ENCODE measurements at places on chromosomes 7 and 10.

DNA sequence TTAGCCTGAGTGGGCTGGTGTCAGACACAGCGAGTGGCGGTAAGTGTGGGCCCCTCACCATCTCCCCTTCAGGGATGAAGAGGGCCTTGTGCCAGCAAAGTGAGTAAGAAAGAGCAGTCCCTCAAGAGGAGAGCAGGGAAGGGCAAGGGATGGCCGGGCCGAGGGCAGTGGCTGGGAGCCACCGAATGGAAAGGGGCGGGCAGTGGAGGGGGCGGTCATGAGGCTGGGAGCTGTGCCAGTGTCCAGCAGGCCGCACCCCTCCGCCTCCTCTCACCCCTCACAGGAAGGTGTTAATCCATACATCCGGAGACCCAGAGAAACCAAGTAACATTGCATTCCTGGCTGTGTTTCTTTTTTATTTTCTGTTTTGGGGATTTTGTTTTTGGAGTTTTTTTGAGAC, 28.6 kb upstream of the RASGEF1A start:
- no peak for DNase-seq

DNA sequence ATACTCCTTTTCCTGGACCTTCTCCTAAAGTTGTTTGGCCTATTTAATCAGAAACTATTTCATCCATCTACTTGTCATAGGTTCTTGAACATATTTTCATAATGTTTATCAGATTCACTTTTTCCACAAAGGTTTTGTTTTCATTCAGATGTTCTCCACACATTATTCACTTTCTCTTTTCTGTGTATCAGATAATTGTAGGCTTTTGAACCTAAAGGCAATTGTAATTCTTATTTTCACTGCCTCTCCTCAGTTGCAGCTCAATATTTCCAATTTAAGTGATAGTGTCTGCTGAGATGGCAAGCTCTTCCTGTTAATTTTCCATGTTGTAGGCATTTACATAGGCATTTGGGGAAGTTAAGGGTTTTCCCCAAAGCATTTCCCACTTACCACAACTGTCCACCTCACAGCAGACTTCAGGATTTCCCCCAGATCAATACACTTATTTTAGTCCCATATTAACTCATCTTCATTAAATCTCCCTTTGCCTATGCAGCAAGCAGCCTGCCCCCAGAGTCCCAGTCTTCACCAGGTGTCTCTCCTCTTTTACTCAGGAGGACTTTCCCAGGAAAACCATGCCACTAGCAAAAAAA, 12.3 kb upstream of the IKZF1 start:
- DNase-seq = no peak

GRCh38 chr7:156920076-156920475, 27.1 kb upstream of the LMBR1 start:
- DNase-seq = no peak

- no peak for DNase-seq
Measured at GRCh38 chr10:69685426-69685801, 55.4 kb downstream of the FAM241B start.

DNA sequence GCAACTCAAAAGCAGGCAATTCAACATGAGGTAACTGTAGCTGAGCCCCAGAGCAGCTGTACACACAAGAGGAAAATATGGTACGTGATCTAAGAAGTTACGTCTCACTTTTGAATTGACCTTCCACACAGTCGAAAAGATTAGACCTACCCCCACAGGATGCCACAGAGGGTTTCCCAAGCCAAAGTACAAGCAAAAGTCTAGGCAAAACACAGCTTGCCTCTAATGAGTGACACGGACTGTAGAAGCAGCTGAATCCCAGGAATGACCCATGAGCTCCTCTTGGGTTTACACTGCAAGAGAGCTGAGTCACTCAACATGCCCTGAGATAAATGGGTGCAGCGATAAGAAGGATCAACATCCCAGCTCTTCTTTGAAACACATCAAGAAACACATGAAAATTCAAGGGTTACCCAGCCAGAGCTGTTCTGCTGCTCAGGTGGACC, 9.8 kb downstream of the CREB3L2 start:
- DNase-seq = no peak

- no peak for DNase-seq
Measured at GRCh38 chr7:95004618-95005247, 97.3 kb downstream of the PPP1R9A start.

- no peak for DNase-seq
Measured at GRCh38 chr10:22913474-22914092, 14.3 kb upstream of the ARMC3 start.

- DNase-seq = no peak
Measured at GRCh38 chr7:129606803-129607202, 4.7 kb upstream of the NRF1 start.

DNA sequence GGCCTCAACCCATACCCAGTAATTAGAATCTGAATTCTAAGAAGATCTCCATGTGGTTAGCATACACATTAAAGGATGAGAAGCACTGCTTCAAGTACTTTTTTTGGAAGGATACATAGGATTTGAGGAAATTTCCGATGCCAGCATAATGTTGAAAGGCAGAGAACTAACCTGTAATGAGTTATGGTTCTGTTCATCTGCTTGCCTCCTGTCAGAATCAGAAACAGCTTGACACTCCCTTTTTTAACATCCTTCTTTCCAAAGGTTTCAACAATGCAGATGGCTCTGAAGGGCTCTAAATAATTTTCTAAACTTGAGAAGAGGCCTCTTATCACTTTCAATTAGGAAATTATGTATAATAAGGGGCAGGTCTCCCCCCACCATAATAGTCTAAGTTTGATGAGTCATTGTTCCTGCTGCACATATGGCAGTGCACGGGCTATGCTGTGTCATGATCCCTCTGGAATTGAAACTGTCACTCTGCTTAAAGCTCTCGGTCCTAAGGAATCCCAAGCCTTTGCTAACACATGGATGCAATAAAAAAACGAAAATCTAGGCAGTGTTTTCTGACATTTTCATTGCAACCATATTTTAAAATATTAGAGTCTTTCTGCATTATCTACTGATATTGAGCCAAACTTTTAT, 291.2 kb upstream of the FZD1 start:
- DNase-seq = no peak

GRCh38 chr10:103812432-103812831, 42.9 kb downstream of the SH3PXD2A start:
- DNase-seq = no peak

DNA sequence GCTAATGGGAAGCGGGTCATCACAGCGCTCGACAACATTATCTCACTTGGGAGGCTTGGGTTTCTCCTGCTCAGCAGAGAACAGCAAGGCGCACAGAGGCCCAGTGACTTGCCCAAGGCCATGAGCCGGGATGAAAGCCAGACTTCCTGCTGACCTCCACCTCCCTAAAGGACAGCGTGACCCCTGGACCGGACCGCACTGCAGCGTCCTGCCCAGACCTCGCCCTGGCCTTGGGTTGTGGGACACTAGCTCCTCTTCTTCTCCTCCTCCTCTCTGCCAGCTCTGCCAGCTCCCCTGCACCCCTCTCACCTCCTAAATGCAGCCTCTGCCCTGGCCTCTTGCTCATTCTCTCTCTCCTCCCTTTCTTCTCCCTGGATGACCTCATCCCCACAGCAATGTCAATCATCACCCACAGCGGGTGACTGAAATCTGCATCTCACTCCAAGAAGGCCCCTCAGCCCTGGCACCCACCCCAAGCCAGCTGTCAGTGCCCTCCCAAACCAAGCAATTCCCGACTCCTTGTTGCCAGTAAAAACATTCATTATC, 19.4 kb downstream of the SPOCK2 start:
- DNase-seq = no peak

DNA sequence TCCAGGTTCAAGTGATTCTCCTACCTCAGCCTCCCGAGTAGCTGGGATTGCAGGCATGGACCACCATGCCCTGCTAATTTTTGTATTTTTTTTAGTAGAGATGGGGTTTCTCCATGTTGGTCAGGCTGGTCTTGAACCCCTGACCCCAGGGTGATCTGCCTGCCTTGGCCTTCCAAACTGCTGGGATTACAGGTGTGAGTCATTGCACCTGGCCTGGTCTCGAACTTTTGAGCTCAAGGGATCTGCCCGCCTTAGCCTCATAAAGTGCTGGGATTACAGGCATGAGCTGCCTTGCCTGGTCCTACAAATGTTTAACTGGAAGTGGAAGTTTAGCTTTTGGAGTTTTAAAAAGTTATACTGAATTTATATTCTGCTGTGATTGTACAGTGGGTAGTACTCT, 2.8 kb downstream of the MLLT10 start:
- no peak for DNase-seq

- DNase-seq = no peak
Measured at GRCh38 chr7:50803359-50804337, 21.0 kb upstream of the GRB10 start.

GRCh38 chr10:121608469-121609190, 10.4 kb upstream of the FGFR2 start:
- no peak for DNase-seq

DNA sequence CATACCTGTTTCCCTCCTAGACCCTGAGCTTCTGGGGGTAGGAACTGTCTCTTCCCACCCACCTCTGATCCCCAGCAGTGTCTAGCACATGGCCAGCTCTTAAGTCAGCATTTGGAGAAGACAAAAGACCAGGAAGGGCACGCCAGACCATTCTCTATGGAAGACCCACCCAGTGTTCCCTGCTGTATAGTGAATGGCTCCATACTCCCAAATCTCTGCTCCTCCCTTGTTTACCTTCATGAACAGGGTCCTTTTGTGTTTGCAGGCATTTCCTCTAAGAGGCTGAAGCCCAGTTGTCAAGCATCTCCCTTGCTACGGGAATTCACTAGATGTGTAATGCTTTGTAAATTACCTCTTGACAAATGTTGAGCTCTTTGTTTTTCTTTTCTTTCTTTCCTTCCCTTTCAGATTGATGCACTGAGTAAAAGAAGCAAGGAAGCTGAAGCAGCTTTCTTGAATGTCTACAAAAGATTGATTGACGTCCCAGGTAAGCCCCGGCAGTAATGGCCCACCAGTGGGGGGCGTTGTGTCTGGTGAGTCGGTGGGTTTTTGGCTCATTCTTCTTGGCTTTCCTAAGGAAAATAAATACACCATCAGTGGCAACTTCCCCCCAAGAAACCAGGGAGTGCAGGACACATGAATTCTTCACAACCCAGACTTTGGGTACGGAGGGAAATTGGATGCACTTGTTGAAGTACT, 216.6 kb upstream of the SH2B2 start:
- DNase-seq = no peak

- DNase-seq = no peak
Measured at GRCh38 chr7:81339946-81340345, 421.1 kb upstream of the SEMA3C start.

DNA sequence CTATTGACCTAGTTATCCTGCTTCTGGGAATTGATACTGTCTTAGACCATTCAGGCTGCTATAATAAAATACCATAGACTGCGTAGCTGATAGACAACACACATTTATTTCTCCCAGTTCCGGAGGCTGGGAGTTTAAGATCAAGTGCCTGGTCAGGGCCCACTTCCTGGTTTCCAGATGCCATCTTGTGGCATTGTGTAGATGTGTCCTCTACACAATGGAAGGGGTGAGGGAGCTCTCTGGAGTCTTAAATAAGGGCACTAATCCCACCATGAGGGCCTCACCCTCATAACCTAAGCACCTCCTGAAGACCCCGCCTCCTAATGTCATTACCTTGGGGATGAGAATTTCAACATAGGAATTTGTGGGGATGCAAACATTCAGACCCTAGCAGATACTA, 62.4 kb downstream of the SLC35B4 start:
- no peak for DNase-seq

- DNase-seq = no peak
Measured at GRCh38 chr10:5537684-5538083, 12.9 kb downstream of the CALML3 start.

DNA sequence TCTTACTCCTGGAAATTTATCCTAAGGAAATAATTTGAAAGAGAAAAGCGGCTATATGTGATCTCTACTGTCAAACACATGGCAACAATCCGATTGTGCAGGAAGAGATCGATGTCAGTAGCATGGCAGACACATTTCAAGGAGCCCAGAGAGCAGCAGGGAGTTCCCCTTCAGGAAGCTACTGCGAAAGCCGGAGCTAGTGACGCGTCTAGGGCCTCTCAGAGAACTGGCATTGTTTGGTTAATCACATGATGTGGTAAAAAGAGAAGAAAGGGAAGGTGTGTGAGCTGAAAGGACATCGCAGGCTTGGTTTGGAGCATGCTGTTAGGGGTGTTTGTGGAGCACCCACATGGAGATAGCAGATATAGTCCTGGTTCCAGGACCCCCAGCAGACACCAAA, 74.9 kb downstream of the BEND7 start:
- no peak for DNase-seq

- peak; percentile 76 for DNase-seq
Measured at GRCh38 chr7:120742372-120742771, 115.6 kb downstream of the TSPAN12 start.

- DNase-seq = no peak
Measured at GRCh38 chr7:120806669-120807068, 51.3 kb downstream of the TSPAN12 start.

- no peak for DNase-seq
Measured at GRCh38 chr7:18575622-18576572, 80.3 kb downstream of the HDAC9 start.

GRCh38 chr10:133274751-133275683, 1.7 kb downstream of the ADAM8 start:
- no peak for DNase-seq

DNA sequence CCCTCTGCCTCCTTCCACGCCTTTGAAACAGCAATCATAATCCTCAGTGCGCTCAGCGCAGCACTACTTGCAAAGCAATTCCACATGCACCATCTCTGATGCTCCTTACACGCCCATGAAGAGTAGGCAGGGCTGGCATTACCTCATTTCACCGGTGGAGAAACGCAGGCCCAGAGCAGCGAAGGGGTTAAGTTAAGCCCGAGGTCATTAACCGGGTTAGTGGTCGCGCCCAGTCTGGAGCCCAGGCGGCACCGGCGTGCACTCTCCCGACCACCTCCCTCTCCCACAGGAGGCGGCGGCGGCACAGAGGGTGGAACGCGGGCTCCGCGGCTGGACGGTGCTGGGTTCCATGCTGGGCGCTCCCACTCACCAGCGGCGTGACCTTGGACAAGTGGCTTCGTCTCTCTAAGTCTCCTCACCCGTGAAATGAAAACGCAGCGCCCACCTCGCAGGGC, 515 bp downstream of the FASTK start:
- no peak for DNase-seq

Data from COR-L47 (cell line).